Activated naive CD4-positive, alpha-beta T cell treated with anti-CD3 and anti-CD28 coated beads, Interleukin-2, amount 50 U/mL, for 72 hours (primary cell): ENCODE measurements at places on chromosomes 7 and 10. TPM values are rescaled to one million over a fixed set of nuclear protein-coding genes. Genes with fewer than 3 reads are reported as not detected.

Gene SPDYE2B
- total RNA-seq = not detected

Gene STEAP4
- total RNA-seq = not detected

DNA sequence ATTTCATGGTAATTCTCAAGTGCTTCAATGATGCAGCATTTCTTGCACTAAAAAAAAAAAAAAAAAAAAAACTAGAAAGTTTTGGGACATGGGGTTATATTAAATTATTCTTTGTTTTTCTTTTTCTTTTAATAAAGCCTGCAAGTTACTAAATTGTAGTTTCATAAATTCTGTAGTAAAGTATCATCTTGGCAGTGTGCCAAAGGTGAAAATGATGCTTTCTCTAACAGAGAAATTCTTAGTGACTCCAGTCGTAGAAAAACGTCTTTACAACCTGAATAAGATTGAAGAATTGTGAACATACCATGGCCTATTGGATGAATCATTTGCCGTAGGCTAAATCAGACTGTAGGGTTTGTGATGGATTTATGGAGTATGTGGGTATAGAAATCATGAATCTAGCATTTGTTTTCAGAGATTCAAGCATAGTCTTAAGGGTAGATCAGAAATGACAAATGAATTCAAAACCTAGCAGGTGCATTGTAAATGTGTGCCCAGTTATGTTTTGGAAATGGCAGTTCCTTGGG lies 27.1 kb downstream of the RBM17 start:
- DNase-seq = no peak

Gene HHEX
- not detected for total RNA-seq

Gene TRIM4
- total RNA-seq = 28.3 TPM

DNA sequence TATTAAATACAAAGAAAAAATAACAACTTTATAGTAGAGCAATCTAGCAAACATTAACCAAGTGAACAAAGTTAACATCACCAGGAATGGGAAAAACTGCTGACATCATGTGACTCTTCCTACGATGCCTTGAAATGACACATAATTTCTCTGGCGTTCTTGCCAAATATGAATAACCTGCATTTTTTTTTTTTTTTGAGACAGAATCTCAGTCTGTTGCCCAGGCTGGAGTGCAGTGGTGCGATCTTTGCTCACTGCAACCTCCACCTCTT lies 126.5 kb upstream of the VKORC1L1 start:
- DNase-seq = no peak

Gene NUDT1
- 95.3 TPM for total RNA-seq

Gene OPALIN
- not detected for total RNA-seq

DNA sequence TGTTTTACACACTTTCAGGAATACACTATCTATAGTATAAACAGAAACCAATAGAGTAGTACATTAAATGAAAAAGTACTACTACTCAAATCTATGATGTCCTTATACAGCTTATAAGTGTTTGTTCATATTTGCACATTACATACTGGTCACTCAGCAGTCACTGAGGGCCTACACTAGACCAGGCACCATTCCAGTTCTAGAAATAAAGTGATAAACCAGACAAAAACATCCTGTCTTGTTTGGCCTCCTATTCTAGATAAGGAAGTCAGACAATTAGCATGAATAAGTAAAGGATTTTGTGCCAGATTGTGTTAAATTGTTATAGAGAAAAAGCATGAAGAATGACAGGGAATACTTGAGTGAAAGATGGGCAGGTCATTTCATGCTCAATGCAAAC lies 219.0 kb downstream of the CRPPA start:
- no peak for DNase-seq
